ENCODE measurements at places on chromosomes 16 and 17.
A peak's percentile ranks its signal among the peaks of the same experiment; 100 is the strongest.

GRCh38 chr16:2770057-2770951, 6.8 kb downstream of the ELOB start:
- no peak for DNase-seq

DNA sequence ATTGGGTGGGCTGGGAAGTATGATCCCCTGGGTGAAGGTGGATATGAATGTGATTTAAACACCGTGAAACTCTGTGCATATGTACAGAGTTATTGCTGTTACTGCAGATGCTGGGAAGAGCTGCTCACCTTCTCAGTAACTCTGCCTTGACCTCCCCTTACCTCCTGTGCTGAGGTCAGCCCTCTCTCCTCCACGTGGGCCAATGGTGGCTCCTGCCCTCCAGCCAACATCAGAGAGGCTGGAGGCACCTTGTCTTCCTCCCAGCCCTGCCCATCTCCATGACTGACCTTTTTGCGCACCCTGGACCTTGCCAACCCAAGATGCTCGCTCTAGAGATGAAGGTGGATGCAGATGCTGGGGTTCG, 387 bp upstream of the ASB16 start:
- DNase-seq: no peak

DNA sequence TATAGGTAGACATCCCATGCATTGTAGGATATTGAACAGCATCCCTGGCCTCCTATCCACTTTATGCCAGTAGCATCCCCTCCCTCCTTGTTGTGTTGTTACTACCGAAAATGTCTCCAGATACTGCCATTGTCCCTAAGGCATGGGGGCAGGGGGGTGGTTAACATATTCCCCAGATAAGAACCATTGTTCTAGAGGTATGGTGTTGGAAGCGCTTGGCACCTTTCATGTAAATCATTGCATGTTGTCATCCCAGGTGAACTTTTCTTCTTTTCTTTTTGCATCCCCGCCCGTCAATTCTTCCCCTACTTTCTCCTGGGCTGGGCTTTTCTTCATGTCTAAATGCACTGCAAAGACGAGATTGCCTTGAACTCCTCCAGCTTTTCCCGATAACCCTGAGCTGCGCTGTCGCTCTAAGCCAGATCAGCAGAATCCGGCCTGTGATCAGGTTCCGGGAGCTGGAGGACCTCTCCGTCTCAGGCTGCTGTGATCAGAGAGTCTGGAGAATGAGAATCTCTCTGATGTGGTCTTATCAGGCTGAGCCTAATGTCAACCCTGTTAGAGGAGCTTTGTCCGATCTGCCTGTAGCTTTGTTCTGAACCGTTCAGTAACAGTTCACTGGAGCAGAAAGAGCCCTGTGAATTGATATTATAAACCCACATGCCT, 76.2 kb downstream of the RBFOX1 start:
- no peak for DNase-seq

DNA sequence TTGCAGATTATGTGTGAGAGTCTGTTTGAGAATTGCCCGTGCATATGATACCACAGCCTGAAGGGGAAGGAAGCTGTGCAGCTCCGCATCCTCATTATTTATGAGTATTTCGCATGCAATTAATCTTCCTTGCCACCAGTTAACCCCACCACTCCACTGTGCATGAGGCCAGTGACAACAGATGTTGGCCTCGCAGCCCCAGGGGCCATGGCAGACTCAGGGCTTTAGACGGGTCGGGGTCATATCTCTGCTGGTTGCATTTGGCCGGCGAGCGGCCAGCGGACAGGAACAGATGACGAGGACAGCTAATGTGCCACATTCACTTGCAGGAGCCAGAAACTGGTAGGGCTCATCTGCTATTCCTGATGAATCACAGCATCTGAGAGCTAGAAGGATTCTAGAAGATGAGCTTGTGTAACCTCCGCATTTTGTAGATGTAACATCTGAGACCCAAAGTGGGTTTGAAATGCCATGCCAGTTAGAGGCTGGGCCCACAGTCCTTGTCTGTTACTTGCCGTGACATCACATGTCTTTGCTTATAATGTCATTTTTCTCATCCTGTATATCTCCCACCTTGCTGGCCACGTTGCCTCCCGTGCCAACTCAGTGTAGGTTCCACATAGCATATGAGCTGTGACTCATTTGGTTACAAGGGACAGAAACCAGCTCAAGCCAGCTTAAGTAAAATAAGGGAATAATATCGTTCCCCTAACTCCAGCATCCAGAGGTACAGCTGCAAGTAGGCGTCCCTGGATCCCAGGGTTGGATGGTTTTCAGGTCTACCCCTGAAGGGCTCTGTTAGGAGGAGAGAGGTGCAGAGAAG, 137.2 kb downstream of the SNX29 start:
- no peak for DNase-seq

DNA sequence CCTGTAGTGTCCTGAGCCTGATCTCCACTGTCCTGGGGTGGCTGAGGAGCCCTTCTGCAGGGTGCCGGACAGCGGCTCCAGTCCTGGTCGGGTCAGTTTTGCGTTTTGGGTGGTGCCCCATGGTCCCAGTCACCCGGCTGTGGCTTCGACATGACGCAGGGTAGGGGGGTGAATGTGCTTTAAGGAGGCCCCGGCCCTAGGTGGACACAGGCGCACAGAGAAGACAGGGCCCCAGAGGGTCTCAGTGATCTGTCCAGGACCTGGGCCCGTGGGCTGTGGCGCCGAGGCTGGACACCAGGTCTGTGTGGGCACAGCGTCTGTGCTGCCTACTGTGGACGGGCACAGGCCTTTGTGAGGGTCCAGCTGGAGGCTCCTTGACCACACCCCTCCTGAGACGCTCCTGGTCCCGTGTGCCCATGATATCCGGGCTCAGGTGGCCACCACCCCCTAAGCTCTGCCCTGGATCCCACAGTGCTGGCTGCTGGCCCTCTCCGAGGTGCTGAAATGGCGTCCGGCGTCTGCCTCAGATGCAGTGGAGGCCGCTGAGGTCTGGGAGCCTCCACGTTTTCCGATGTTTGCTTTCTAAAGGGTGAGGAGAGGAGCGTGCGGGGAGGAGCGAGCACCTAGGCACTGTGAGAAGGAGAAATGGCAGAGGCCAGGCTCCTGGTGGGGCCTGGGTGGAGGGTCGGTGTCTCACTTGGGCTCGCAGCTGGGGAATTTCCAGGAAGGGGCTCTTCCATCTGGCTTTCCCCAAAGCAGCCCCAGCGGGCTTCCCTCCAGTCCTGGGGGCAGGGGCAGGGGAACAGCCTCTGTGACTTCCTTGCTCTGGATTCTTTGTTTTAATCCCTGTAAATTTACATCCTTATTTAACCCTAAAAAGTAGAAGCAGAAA, 56.1 kb upstream of the ACSF3 start:
- DNase-seq: peak; percentile 15

- no peak for DNase-seq
Measured at GRCh38 chr16:88921591-88921990, 55.1 kb upstream of the PABPN1L start.

DNA sequence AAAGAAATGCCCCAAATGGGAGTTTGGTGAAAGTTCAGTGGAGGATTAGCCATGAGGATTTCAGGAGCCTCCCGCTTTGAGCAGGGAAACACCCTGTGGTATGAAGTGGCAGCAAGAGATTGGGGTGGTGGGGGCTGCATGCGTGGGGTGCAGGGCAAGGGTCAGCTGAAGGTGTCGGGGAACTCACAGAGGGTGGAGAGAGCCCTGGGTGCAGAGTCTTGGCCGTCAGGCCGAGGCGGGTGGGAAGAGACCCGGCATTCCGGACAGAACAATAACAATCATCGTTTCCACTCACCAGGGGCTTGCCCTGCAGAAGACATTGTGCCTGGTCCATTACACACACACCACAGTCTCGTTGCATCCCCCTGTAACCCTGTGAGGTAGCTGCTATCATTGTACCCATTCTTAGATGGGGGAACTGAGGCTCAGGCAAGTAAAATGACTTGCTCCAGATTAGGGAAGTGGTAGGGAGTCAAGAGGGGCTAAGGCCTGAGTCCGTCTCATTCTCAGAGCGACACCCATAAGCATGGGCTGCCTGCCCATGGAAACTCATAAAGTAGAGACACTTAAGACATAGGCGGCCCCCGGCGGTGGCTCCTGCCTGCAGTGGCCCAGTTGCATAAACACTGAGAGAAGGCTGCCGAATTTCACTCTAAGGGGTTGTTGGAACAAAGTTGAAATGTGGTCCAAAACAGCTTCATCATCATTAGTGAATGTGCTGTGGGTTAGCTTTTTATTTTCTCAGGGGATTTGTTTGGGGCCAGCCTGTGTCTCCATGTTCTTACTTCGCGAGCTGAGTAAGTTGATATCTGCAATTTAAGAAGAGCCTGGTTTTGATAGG, 93.3 kb downstream of the CMIP start:
- DNase-seq: no peak
